IPS DF 6.9 (cell line): ENCODE measurements at places on chromosomes 3 and 15.

GRCh38 chr3:56383092-56383491, 85.2 kb downstream of the ERC2 start:
- no peak for DNase-seq

DNA sequence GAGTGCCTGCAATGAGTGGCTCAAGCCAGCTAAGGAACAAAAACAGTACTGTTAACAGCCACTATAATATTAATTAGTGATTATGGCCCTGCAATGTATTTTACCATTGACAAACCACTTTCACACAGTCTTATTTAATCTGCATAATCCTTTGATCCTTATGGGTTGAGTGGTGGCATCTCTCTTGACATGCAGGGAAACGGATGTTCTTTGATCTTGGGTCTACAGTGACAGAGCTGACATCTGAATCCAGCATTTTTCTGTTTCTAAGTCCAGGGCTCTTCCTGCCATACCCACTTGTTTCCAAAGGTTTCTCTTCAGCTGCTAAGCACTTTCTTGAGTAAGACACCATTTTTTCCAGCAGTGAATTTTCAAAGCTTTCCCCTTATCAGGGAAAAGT, 277.7 kb upstream of the ROPN1 start:
- no peak for DNase-seq

GRCh38 chr3:72265256-72266015, 480.5 kb upstream of the PROK2 start:
- no peak for DNase-seq

- DNase-seq, result no peak
Observed at GRCh38 chr3:188196232-188196990, 42.5 kb downstream of the LPP start.

DNA sequence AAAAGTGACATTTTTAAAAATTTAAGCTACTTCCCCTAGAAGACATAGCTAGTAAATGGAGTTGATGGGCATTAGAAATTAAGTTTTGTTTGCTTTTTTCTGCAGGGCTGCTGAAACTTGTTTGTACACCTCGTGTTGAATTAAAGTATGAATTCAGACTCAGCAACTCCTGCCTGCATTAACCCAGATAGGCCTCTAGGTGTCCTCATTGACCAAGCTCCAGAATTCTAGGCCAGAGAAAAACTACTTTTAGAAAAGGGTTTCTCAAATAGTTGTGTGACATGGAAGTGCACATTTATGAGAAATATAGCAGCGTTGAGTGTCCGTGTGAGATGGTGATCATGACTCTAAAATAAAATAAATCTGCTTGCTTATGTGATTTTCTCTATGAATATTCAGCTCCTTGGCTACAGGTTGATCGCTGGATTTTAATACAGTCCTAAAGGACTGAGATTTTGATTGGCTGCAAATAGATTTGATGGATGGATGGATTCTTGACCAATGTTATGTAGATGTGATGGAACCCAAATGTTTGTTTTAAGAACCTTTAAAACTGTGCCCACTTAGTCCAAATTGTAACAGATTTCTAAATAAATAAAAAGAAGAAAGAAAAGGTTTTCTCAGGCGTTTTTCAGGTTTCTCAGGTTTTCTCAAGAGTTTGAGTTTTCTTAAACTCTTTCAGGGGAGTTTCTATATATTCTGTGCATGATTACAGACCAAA, 39.4 kb upstream of the LMOD3 start:
- DNase-seq, result no peak

- DNase-seq, result no peak
Observed at GRCh38 chr3:49158792-49159191, 7.3 kb downstream of the CCDC71 start.

- no peak for DNase-seq
Observed at GRCh38 chr15:70411143-70411863, 313.6 kb upstream of the TLE3 start.

DNA sequence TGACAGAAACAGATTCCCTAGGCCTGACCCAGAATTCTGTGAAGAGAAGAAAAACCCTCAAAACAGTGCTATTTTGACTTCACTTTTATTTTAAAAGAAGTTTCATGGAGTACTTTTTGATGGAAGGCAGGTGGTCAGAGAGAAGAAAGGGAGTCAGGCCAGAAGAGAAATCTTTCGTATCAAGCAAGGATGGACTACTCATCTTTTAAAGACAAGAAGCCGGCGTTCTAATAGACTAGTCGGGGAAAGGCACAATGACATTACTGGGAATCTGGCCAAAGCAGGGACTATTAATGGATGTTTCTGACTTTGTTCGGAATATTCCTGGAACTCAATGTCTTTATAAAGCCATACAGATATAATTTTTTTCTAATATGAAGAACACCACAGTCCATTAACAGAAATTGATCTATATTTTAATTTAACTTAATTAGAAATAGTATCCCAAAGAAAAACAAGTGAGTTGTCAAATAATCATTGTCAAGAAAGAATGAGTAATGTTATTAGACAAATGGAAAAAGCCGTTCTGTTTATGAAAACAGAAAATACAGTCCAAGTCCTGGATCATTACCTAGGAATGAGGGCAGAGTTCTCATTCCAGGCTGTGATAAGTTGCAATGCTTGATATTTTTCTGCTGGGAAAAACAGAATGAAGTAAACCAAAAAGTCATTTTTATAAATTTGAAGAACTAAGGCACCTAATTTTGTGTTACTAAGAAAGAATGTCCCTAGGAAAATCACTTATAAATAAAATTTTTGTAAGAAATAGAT, 23.7 kb upstream of the PCOLCE2 start:
- DNase-seq, result no peak

DNA sequence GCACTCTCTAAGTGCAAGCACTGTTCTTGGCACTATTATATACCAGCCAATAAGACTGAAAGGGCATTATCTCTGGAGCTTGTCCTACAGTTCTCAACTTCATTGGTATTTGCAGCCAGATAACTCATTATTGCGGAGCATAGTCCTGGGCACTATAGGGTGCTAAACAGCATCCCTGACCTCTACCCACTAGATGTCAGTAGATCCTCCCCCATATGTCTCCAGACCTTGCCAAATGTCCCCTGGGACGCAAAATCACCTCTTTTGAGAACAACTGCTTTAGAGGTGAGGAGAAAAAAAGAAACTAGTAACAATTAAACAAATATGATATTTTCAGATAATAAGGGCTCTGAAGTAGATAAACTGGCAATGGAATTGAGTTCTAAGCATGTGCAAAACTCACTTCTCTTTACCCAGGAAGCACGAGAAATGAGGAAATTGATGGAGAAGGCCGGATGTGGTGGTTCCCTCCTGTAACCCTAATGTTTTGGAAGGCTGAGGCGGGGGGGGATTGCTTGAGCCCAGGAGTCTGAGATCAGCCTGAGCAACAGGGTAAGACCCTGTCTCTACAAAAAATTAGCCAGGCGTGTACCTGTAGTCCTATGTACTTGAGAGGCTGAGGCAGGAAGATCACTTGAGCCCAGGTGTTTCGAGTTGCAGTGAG, 61.4 kb downstream of the FRMD4B start:
- DNase-seq, result peak; percentile 25

- no peak for DNase-seq
Observed at GRCh38 chr3:18660059-18660458, 234.9 kb upstream of the SATB1 start.

DNA sequence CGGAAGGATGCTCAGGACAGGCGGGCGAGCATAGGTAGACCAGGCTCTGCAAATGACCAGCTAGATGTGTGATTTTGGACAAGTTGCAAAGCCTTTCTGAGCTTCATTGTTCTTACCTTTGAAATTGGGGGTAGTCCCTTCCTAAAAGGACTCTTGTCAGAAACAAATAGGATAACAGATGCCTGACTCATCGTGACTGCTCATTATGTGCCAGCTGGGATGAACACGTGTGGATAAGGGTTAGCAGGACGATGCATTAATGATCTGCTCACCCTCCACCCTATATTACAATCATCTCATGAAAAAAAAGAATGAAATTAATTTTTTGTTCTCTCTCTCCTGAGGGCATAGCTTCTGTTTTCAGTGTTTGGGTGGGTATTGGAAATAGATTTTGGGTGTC, 223.4 kb downstream of the NR2F2 start:
- no peak for DNase-seq

- DNase-seq, result no peak
Observed at GRCh38 chr15:49415149-49415548, 7.9 kb upstream of the FGF7 start.

DNA sequence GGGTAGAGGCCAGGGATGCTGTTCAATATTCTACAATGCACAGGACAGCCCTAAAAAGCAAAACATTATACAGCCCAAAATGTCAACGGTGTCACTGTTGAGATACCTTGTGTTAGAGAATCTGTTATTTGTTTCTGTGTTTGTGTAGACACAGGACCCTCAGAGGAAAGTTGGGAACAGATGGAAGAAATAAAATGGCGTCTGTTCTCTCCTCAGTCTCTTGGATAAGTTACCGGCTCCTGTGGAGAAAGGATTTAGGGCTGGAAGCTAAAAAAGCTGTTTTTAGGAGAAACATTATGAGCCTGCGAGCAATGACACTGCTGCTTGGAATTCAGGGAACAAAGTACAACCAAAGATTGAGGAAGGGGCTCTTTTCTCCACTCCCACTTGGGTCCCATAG, 688.6 kb upstream of the ZNF385D start:
- no peak for DNase-seq

DNA sequence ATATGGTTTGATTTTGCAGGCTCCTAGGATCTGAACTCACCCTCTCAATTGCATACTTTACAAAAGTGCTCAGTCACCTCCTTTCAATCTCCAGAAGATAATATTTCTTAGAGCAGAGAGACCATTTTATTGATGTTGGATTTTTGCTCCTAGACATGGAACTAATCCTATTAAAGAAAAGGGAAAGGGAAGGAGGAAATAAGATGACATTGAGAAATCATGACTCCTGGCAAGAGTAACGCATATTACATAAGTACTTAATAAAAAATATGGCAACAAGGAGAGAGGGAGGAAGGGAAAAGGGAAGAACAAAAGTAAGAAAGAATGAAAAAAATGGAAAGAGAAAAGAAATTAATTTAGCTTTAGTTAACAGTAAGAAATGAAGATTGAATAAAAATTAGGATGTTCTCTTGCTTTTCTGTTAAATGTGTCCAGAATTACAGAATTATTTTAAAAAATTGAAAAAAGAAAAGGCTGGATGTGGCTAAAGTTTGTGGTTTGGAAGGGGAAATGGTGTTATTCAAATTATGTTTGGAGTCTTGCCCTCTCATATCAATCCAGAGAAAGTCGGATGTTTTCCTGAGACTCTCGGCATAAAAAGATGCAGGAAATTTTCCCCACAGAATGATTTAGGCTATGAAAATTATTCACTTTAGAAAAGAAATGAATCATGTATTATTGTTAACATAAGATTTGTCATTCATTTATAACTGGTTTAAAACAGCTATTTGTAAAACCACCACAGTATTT, 474.0 kb downstream of the FGF12 start:
- no peak for DNase-seq

DNA sequence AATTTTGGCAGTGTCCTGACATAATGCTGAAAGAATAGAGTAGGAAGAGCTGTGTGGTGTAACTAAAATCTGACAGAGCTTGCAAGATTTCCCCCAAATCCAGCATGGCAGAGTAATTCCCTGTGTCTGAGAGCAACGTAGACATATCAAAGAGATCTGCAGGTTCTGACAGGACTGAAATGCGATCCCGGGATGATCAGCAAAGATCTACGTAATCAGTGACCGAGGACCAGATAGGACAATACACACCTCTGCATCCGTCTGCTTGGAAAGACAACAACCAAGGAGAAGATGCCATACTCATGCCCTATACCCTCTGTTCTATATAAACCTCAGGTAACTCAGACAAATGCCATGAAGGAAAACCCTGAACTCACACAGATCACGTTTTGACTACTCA, 26.6 kb upstream of the SYNPR start:
- DNase-seq, result no peak

DNA sequence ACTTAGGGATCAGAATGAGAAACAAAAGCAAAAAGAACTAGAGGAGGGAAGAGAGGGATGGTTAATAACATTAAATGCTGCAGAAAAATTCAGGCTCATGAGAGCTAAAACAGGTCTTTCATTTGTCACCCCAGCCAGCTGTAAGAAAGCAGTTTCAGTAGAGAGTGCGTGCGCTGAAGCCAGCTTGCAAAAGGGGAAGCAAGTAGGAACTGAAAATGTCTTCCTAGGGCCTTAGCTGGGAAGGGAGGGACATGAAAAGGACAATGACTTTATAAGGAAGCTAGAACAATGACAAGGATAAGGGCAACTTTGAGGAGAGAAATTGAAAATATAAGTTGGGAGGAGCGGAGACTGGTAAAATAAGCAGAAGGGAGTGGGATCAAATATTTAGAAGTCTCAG, 3.1 kb downstream of the CIAO2A start:
- no peak for DNase-seq

DNA sequence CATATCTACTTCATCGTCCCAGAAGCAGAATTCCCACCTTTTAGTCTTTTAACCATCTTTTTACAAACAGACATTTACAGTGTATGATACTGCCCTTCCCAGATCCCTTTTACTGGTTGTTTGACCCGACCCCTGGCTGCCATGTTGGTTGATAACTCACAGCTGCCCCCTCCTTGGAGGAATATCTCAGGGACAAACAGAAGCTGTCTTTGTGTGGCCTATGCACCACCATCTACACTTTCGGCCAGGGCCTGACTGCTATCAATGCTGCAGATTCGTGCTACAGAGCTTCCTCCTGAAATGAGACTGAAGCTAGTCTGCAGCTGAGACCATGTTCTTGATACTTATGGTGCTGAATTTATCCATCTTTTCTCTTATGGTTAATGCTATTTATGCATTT, 6.6 kb upstream of the POLQ start:
- no peak for DNase-seq

DNA sequence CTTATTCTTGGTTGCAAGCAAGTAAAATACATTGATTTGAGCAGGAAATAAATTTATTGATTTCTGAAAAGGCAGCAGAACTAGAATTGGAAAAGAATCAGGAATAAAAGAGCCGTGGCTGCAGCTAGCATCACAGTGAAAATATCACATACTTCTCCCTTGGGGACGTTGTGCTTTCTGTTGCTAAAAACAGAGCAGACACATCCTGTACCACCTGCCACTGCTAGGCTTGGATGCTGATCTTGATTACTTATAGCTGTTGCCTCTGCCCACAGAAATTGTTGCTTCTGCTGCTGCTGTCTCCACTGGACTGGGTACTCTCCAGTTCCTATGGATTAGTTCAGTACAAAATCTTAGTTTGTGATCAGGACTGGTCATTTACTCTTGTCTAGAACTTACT, 283.8 kb downstream of the C3orf38 start:
- no peak for DNase-seq

- no peak for DNase-seq
Observed at GRCh38 chr3:157082305-157082982, 77.5 kb downstream of the CCNL1 start.

GRCh38 chr15:80081390-80081789, 21.9 kb downstream of the ZFAND6 start:
- no peak for DNase-seq
